Activated effector memory CD4-positive, alpha-beta T cell treated with anti-CD3 and anti-CD28 coated beads, Interleukin-2, amount 50 U/mL, for 16 hours (primary cell): ENCODE measurements at places on chromosomes 16 and 17.

- no peak for DNase-seq
Measured at GRCh38 chr17:77873500-77874302, 84.8 kb upstream of the TNRC6C start.

GRCh38 chr17:45867171-45867570 is 22.5 kb downstream of the SPPL2C start:
- DNase-seq: no peak

DNA sequence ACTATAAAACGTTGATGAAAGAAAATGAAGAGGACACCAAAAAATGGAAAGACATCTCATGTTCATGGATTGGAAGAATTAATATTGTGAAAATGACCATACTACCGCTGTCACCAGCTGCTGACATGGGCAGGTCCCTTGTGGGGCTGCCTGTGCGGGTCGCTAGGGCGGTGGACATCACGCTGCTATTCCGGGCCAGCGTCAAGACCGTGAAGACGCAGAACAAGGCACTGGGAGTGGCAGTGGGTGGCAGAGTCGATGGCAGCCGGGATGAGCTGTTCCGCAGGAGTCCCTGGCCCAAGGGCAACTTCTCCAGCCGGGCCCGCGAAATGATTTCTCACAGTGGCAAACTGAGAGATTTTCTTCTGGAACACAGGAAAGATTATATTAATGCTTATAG is 48.2 kb upstream of the NSRP1 start:
- no peak for DNase-seq

DNA sequence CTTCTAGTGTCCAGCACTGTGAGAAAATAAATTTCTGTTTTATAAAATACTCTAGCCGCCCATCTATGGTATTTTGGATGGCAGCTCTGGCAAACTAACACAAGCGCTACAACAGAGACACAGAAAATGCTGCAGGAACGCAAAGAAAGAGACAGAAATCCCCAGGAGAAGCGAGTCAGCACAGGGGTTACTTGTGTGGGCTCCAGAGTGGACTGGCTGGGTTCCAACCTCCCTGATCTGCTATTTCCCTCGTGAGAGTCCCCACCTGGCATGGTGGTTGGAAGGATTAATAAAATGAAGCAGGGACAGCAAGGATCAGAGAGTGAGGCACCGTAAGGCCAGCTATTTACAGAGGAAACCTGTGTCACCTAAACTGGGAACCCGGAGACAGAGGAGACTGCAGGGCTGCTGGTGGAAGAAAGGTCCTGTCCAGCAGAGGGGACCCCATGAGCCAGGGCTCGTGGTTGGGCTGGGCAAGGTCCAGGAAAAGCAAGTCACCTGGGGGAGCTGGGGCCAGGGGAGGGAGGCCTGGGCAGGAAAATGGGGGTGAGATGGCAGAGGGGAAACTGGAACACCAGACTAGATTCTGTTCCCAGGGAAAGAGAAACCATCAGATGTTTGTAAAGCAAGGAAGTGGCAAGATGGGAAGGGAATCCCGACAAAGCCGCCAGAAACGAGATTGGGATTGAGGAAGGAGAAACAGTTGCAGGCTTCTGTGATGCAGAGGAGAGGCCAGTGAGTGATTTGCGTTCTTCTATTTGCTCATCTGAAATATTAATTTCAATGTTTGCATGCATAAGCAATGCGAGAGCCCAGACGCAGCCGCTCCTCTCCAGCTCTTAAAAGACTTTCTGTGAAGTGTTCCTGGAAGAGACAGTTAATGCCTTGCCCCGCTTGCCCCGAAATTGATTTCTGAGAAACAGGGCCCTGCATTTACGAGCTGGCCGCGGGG is 63.0 kb upstream of the TEKT3 start:
- DNase-seq: no peak

- no peak for DNase-seq
Measured at GRCh38 chr16:2586241-2586640, 48.4 kb downstream of the PDPK1 start.

- no peak for DNase-seq
Measured at GRCh38 chr17:14940108-14940937, 324.8 kb downstream of the PMP22 start.

GRCh38 chr16:53704445-53704813 is 473 bp downstream of the FTO start:
- no peak for DNase-seq

DNA sequence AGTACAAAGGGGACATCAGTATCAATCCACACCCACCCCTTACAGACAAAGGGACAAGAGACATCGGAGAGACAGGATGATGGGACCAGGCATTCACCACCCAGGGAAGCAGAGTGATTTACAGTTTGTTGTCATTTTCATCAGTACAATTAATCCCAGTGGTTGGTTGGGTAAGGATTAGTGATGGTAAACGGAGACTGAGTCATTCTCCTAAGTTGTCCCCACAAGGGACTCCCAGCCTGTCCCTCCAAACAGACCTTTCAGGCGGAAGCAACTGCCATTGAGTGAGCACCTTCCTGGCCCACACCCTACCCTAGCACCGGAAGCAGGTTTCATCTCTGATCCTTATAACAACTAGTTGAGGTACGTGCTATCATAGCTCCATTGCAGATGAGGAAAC is 11.2 kb downstream of the PPL start:
- DNase-seq: no peak

DNA sequence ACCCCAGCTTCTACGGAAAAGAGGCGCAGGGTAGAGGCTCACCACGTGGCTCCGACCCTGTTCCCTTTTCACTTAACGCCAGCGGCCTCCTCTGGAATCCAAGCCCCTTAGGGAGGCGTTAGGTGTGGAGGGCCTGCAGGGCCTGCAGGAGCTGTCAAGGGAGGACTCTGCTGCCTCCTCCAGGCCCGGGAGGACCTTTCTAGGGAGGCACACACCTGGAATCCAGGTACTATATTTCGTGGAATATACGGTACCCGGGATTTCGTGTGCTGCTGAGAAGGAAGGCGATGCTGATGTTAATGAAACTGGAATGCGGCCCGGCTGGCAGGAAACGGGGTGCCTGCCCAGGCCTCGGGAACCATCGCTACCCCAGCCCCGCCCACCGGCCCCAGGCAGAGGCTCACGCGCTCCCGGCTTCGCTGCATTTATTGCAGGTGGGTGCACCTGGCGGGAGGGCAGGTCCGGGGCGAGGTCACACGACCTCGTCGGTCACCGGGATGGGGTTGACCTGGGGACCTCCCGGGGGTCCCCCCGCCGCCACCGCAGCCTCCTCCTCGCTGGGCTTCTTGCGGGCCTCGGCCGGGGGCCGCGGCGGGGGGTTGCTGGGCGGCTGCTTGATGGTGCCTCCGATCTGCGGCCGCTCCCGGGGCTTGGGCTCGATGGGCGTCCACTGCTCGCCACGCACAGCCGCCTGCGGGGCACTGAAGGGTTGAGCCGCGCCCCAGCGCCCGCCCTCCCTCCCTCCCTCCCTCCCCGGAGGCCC is 4.7 kb downstream of the IL17C start:
- DNase-seq: no peak

DNA sequence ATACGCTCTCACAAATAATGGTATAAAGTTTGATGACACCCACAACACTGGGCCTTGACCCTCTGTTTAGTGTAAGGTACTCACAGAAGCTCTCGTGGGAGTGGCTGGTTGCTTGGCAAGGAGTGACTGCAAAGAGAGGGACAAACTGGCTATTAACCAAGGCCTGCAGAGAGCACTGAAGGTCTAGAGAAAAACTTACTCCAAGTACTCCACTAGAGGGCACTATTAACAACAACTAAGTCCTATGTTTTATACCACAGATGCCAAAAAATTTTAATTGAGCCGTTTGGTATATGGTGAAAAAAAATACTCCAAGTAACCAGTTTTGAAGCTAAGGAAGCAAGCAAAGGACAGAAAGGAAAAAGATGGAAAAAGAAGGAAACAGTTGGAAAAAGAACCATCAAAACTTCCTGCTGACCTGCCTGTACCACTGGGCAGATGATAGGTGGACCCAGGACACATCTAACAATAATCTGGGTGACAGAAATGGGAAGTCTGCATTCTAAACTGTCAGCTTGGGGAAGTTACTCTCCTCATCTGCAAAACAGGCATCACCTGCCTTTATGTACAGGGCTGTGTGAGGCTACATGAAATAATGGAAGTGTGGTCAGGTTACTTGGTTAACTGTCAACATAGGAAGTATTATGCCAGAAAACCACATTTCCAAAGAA is 23.2 kb downstream of the DYNC1LI2 start:
- no peak for DNase-seq
